ENCODE measurements at places on chromosomes 11 and 22. TPM values are rescaled to one million over a fixed set of nuclear protein-coding genes. Genes with fewer than 3 reads are reported as not detected.

GRCh38 chr11:111253630-111254029 lies 8.1 kb downstream of the POU2AF2 start:
- no peak for DNase-seq

DNA sequence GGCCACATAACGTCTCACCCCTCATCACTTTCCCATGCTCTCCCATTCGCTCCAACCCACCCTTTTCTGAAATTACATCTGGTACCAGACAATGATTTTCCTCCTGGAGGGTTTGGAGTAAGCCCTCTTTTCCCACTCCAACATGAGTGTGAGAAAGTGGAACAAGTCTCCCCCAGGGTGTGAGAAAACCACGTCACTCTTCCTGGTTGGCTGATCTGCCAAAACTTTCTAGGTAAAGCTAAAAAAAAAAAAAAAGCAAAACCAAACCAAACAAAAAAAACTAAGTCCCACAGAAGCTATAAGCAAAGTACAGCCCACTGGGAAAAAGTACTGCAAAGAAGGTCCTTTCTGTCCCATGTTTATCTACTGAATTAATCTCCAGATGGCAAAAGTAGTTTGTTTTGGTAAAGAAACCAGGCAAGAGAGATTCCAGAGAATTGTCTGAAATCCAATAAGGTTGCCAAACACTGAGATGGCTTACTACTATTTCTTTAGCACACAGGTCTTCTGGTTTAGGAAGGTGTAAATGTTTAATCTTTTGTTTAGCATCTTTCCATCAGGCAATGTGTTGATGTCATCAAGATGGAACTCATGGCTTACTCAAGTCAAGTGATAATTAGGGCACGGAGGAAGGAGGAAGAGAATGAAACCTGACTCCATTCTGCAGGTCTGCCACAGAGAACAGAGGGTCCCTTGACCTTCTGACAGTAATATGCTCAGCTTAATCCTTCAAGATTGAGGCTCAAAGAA lies 395.6 kb downstream of the LARGE1 start:
- no peak for DNase-seq

DNA sequence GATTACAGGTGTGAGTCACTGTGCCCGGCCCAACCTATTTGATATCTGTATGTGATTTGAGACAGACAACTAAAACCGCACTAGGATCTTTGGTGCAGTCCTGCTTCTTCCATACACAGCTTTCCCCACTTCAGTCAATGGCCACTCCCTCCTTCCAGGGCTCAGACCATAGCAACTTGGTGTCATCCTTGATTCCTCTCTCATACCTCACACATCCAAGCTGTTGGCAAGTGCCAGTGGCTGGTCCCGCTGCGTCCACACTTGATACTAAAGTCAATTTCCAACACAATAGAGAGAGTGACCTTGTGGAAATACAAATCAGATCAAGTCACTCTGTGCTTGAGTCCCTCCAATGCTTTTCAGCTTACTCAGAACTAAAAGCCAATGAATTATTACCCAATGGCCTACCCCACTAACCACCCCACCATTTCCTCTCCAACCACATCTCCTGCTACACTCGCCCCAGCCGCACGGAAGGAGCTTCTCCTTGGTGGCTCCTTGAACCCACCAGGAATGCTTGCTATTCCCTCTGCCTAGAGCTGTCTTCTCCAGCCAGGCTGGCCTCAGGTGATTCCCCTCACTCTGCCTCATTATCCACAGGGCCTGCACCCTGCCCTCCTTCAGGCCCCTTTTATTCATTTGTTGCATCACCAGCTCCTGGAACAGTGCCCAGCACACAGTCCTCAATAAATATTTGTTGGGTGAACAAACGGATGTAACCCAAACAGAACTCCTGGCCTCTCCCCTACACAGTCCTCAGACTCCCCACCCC lies 12.9 kb downstream of the ABTB2 start:
- peak; percentile 89 for DNase-seq

- DNase-seq = no peak
Measured at GRCh38 chr11:65595131-65595530, 469 bp downstream of the KCNK7 start.

DNA sequence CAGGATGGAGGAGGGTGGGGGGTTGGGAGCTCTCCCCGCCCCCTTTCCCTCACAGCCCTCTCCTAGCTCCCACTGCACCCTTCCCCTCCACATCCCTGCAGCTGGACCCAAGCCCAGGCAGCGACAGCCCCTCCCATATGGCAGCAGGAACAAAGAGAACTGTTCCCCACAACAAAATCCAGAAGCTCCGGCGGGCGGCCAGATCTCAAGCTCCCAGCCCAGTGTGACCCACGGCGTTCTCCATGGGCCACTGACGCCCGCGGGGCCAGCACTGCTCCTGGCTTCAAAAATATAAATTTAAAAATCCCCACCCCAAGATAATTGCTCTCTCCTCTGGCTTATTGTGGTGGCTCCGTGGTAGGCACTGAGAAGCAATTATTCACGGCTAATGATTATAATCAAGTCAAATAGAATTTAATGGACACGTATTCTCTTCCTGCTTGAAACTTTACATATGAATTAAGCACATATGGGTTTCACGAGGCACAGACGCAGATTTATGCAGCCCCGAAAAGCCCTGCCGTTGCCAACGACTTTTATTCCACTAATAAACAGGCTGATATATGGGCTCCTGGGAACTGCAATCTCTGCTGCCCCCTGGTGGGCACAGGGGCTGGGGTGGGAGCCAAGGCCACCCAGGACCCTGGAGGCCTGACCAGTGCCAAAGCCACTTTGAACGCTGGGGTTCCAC lies 17.5 kb downstream of the MACROD1 start:
- no peak for DNase-seq

DNA sequence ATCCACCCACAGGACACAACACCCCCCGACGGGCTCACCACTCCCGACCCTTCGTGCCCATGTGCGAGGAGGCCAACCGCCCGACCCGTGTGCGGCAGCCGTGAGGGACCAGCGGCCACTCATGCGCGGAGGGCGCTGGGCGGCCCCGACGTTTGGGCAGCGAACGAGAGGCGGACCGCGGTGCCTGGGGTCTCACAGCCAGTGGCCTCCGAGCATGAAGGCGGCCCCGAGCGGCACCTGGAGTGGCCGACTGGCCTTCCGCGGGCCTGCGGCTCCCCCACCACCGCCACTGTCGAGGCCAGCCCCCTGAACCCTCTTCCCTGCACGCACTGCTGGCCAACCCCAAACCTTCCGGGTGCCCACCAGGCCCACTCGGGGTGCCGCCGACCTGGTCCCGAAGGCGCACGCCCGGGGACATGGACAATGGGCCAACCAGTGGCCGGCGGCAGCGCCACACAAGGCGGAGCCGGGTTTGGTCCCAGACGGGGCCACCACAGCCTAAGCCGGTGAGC lies 4274.9 kb upstream of the OR11H1 start:
- no peak for DNase-seq

- peak; percentile 91 for DNase-seq
Measured at GRCh38 chr11:20110908-20111669, 49.2 kb downstream of the DBX1 start.

DNA sequence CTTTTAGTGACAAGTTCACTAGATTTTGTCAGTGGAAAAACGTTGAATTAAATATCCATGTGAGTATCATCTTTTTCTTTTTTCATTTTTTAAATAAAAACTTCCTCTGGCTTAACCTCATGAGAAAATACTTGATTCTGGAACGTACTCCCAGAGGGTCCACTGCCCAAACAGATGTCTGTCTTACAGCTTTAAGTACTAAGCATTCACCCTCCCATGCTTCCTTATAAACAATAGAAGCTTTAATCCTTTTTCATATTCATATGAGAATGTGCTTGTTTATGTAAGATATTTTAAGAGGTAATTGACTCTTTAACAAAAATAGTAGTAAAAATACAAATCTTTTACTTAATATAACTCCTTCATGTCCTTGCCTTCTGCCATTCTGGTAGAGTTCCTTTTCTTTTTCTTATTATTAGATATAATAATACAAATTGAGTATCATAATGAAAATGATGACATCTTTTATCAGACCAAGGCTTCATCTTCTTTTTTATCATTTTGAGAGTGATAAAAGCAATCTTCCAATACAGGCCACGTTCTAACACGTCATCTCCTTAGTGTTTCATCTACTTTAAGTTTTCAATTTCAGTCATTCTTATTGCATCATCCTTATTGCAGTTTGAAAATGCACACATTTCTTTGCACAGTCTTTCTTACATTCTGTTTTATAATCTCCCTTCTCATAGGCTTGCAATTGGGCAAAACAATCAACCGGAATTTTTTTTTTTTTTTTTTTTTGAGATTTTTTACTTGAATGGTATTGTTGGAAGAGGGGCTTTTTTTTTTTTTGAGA lies 69.5 kb upstream of the MYO18B start:
- no peak for DNase-seq

DNA sequence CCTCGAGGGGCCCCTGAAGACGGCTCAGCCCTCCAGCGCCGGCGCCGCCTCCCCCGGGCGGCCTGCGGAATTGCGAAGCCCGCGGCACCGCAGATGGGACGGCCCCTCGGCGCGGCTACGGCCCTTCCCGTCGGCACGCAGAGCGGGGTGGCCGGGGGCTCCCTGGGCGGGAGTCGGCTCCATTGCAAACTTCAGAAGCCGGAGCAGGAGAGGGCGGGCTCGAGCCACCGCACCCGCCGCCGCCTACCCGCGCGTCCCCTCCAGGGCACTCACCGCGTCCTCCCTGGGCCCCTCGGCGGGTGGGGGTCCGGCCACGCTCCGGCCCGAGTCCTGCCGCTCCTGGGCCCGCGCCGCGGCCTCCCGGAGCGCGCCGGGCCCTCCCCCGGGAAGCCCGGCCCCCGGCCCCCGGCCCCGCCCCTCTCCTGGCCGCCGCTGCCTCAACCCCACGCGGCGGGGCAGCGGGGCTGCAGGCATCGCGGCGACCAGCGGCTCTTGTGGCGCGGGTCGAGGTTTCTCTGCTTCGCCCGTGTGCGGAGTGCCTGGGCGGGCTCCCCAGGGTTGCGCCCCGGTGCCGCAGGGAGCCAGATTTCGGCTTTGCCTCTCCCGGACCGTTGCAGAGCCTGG lies at the start of gene PACSIN3:
Gene PACSIN3 (minus strand): TSS at position 359 of the 624 bp plus-strand sequence. CDS start 3,707 bp downstream, outside the sequence.
- no peak for DNase-seq

GRCh38 chr11:71120471-71120896 lies 131.9 kb downstream of the SHANK2 start:
- no peak for DNase-seq

DNA sequence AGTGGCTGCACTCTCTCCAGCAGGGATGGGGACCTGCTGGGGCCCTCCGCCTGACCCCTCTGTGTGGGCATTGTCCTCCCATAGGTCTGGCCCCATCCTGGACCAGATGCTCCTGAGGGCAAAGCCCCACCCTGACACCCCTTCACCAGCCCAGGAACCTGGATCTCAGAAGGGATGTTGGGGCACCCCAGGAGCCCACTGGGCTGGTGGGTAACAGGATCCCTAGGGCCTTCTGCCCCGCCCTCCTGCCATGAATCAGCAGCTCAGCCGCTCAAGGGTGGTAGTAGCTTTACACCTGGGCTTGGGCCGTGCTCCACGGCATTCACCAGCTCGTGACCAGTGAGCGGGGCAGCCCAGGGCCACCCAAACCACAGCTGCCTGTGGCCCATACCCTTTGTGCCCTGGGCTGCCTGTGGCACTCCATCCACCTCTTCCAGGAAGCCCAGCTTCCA lies 1.0 kb upstream of the MAPK12 start:
- DNase-seq = no peak

DNA sequence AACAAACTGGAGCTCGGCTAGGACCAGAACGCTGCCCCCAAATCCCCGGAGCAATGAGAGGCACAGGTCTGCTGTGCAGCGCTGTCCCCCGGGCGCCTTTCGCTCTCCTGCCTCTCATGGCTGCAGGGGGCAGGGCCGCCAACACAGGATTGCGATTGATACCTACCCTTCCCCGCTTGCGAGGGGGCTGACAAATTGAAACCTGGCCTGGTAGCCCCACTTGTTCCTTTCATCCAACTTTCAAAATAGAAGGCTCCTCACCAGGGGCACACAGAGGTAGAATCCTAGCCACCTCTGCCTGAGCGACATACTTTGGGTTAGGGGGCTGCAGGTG lies 642 bp upstream of the CASTOR1 start:
- no peak for DNase-seq

- DNase-seq = no peak
Measured at GRCh38 chr11:58968251-58968711, 29.0 kb downstream of the GLYATL1 start.

DNA sequence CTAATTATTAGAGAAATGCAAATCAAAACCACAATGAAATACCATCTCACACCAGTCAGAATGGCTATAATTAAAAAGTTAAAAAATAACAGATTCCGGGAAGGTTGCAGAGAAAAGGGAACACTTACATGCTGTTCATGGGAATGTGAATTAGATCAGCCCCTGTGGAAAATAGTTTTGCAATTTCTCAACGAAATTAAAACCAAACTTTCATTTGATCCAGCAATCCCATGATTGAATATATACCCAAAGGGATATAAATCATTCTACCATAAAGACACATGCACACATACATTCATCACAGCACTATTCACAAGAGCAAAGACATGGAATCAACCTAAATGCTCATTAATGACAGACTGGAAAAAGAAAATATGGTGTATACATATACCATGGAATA lies 32.5 kb downstream of the NOX4 start:
- DNase-seq = no peak

- no peak for DNase-seq
Measured at GRCh38 chr11:57834852-57835251, 73.2 kb downstream of the CTNND1 start.

GRCh38 chr11:96091476-96091875 lies 167.6 kb upstream of the MTMR2 start:
- no peak for DNase-seq

DNA sequence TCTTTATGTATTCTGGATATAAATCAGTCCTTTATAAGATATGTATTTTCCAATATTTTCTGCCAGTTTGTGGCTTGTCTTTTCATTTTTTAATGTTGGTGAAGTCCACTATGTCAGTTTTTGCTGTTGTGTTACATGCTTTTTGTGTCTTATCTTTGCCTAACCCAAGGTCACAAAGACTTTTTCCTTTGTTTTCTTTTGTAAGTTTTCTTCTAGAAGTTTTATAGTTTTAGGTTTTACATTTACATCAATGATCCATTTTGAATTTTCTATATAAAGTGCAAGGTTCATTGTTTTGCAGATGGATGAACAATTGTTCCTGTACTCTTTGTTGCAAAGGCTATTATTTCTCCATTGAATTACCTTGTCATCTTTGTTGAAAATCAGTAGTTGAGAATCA lies 69.3 kb downstream of the UVRAG start:
- DNase-seq = no peak

- no peak for DNase-seq
Measured at GRCh38 chr11:88208745-88209144, 33.5 kb upstream of the RAB38 start.

GRCh38 chr22:36175892-36176291 lies 15.3 kb upstream of the APOL3 start:
- DNase-seq = no peak

OR4C12 gene
- polyA plus RNA-seq = not detected

OR51B5 gene
- polyA plus RNA-seq = not detected

ZNF202 gene
- polyA plus RNA-seq = 4.9 TPM

NOL12 gene
- polyA plus RNA-seq = 46.9 TPM

FAM180B gene
- not detected for polyA plus RNA-seq

CENPM gene
- 45.6 TPM for polyA plus RNA-seq

STIM1 gene
- polyA plus RNA-seq = 13.6 TPM

OAF gene
- 23.0 TPM for polyA plus RNA-seq

PDE2A gene
- polyA plus RNA-seq = 1.4 TPM

RAG1 gene
- polyA plus RNA-seq = 0.37 TPM

CCDC73 gene
- polyA plus RNA-seq = not detected

MRGPRF gene
- 0.25 TPM for polyA plus RNA-seq

PANX3 gene
- polyA plus RNA-seq = not detected

BAIAP2L2 gene
- polyA plus RNA-seq = 5.0 TPM

RPS6KA4 gene
- 69.4 TPM for polyA plus RNA-seq

BCO2 gene
- 0.24 TPM for polyA plus RNA-seq

OR10D3 gene
- not detected for polyA plus RNA-seq

ZNF215 gene
- polyA plus RNA-seq = 2.2 TPM

SCGB1A1 gene
- polyA plus RNA-seq = not detected

CEP126 gene
- 1.2 TPM for polyA plus RNA-seq

ATF4 gene
- polyA plus RNA-seq = 662 TPM

ACCS gene
- 1.5 TPM for polyA plus RNA-seq
